Thyroid gland (tissue), 4 donors: ENCODE measurements at places on chromosomes 2 and 18. TPM values are rescaled to one million over a fixed set of nuclear protein-coding genes. Genes with fewer than 3 reads are reported as not detected.

- peaks cover 40% of the 10 kb centered on the region for H3K4me1 ChIP-seq
- peak; percentile 37 for DNase-seq
- H3K27ac ChIP-seq, result peak overlapping the region; percentile 65
- no peaks in the 10 kb centered on the region for H3K36me3 ChIP-seq
- no peak overlapping the region for H3K4me3 ChIP-seq
- H3K27me3 ChIP-seq, result no peaks in the 10 kb centered on the region
These were observed 40.7 kb upstream of the GALR1 start for GRCh38 chr18:77208964-77209363.

DNA sequence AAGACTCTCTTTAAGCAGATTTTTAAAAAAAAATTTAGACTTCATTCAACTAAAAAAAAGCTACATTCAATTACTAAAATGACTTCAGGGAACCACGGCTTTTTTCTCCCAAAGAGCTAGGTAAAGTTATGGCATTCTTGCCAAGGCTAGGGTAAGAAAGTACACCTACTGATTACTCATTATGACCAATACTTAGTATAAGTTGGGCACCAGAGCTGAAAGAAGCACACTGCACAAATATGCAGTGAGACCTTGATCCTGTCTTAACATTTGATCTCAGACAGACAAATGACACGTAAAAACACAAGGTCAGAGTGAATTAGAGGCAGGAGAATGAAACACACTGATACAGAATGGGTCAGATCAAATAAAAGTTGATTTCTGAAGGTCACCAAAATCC is 88.7 kb downstream of the THADA start:
- peaks cover 3% of the 10 kb centered on the region for H3K36me3 ChIP-seq
- no peak for DNase-seq
- no peaks in the 10 kb centered on the region for H3K4me1 ChIP-seq
- H3K4me3 ChIP-seq, result no peak overlapping the region
- no peak overlapping the region for H3K27ac ChIP-seq

Gene MBD1
- 62.6 TPM for total RNA-seq

Gene IL36G
- total RNA-seq, result not detected

GRCh38 chr18:32401621-32402020 is 69.1 kb downstream of the GAREM1 start:
- no peaks in the 10 kb centered on the region for H3K27me3 ChIP-seq
- no peak for DNase-seq
- H3K36me3 ChIP-seq, result no peaks in the 10 kb centered on the region
- H3K27ac ChIP-seq, result no peak overlapping the region
- H3K4me3 ChIP-seq, result no peak overlapping the region

- no peaks in the 10 kb centered on the region for H3K27me3 ChIP-seq
- H3K27ac ChIP-seq, result no peak overlapping the region
- no peaks in the 10 kb centered on the region for H3K36me3 ChIP-seq
- DNase-seq, result no peak
- no peaks in the 10 kb centered on the region for H3K4me1 ChIP-seq
These were observed 49.8 kb upstream of the IL1RL1 start for GRCh38 chr2:102261467-102262135.

DNA sequence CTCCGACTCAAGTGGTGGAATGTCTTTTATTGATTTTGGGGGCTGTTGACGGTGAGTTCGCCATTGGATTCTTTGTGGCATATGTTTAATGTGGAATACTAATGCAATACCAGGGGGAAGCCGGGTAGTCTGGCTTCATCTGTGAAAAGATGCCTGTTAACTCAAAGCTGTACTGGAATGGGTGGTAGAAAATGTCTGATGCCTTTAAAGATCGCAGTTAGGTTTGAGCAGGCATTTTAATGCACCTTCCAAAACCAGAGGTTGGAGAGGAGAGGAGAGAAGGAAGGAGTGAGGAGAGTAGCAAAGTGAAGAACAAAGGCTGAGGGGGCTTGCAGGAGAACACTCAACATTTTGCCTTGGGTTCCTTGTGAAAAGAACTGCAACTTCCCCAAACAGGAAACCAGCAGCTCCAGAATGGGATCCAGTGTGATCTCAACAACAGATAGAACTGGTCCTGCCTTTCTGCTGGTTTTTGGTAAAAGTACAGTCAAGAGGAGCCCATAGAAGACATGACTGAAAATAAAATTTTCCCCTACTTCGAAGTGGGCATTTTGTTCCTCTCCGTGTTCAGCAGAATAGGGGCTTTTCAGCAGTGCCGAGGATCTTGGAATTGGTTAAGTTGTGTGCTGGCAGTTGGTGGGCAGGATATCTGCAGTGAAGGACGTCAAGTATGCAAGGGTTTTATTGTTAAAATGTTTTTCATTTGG is 1.5 kb downstream of the ZNF532 start:
- DNase-seq, result no peak
- peaks cover 10% of the 10 kb centered on the region for H3K36me3 ChIP-seq
- no peaks in the 10 kb centered on the region for H3K27me3 ChIP-seq
- peak overlapping the region; percentile 97 for H3K27ac ChIP-seq
- H3K4me3 ChIP-seq, result no peak overlapping the region

Gene OTX1
- total RNA-seq, result not detected

- DNase-seq, result no peak
- H3K4me3 ChIP-seq, result no peak overlapping the region
- H3K36me3 ChIP-seq, result peaks cover 4% of the 10 kb centered on the region
- no peaks in the 10 kb centered on the region for H3K27me3 ChIP-seq
These were observed 64.0 kb downstream of the NDUFA10 start for GRCh38 chr2:239960929-239961661.

DNA sequence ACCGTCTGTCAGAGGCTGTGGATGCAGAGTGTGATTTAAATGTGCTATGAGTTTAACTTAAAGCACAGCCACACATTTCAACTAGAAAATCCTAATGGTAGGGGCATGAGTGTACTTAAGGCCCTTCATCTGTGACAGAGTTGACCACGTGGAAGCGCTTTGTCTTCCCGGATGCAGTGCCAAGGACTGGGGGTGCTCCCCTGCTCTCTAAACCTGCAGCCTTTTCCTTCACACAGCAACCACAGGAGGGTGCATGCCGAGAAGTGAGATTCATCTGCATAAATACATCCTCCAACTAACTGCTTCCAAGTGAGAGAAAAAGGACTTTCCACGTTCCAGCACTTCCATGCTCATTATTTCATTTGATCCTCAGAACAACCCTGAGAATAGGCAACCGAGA is 149.6 kb downstream of the MYT1L start:
- H3K27ac ChIP-seq, result no peak overlapping the region
- H3K36me3 ChIP-seq, result no peaks in the 10 kb centered on the region
- H3K4me1 ChIP-seq, result peaks cover 7% of the 10 kb centered on the region
- peak; percentile 72 for DNase-seq
- no peak overlapping the region for H3K4me3 ChIP-seq

- no peak overlapping the region for H3K4me3 ChIP-seq
- H3K36me3 ChIP-seq, result no peaks in the 10 kb centered on the region
- no peak overlapping the region for H3K27ac ChIP-seq
- H3K27me3 ChIP-seq, result no peaks in the 10 kb centered on the region
- DNase-seq, result no peak
These were observed 9.0 kb downstream of the REG1A start for GRCh38 chr2:79129260-79129659.

DNA sequence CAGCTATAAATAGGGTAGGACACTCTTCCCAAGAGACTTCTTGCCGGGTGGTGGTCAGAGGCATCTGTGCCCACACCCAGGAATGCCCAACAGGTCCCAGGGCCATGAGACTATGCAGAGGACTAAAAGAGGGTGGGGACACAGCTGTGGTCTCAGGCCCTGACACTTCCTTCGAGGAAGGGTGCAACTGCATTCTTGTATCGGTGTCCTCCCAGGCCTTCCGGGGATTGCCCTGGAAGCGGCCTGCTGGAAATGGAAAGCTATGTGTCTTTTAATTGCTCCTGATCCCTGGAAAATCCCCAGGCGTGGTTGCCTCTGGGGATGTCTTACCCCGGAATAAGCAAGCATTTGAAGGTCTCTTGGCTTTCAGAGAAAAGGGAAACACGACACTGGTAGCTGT is 176.7 kb downstream of the SOX11 start:
- no peaks in the 10 kb centered on the region for H3K36me3 ChIP-seq
- no peaks in the 10 kb centered on the region for H3K4me1 ChIP-seq
- no peak for DNase-seq
- H3K4me3 ChIP-seq, result no peak overlapping the region
- H3K27me3 ChIP-seq, result no peaks in the 10 kb centered on the region

DNA sequence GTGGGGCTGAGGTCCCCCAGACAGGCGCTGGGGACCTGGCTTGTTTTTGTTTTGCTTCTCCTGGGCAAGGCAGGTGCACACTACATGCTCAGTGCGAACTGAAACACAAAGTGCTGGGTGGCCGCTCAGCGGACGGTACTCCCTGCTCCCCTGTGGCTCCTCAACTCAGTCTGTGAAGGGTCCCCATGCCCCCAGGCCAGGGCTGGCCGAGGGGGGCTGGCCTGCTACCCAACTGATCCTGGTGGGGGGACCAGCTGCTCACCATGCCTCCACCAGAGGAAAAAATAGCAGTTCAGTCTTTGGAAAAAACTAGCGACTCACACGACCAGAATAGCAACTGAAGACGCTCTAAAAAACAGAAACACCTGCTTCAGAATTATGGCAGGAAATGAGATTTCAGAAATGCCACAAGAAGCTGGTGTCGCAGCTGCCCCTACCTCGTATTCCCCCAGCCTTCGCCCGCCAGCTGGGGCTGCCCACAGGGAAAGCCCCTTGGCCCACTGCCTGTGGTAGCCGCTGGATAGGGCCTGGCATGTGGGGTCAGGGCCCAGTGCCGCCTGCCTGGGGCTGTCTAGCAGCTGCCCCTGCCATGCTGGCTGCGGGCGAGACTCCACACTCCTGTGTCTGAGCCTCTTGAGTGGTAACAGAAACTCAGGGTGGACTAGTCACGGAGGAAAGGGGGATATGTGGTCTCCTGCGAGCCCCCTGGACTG is 43.7 kb downstream of the MEX3C start:
- H3K4me1 ChIP-seq, result no peaks in the 10 kb centered on the region
- no peak for DNase-seq
- H3K4me3 ChIP-seq, result no peak overlapping the region
- H3K27ac ChIP-seq, result no peak overlapping the region
- no peaks in the 10 kb centered on the region for H3K27me3 ChIP-seq

Gene PRADC1
- total RNA-seq, result 14.3 TPM

- no peak overlapping the region for H3K27ac ChIP-seq
- H3K4me1 ChIP-seq, result peaks cover 48% of the 10 kb centered on the region
- H3K27me3 ChIP-seq, result no peaks in the 10 kb centered on the region
- H3K36me3 ChIP-seq, result no peaks in the 10 kb centered on the region
These were observed 11.3 kb downstream of the TANC1 start for GRCh38 chr2:158979772-158980171.

GRCh38 chr2:41963661-41964525 is 83.9 kb upstream of the PKDCC start:
- H3K27ac ChIP-seq, result peak overlapping the region; percentile 8
- DNase-seq, result peak; percentile 36
- H3K4me1 ChIP-seq, result peaks cover 49% of the 10 kb centered on the region
- H3K27me3 ChIP-seq, result no peaks in the 10 kb centered on the region
- no peaks in the 10 kb centered on the region for H3K36me3 ChIP-seq

Gene TAF4B
- total RNA-seq, result 10.7 TPM

GRCh38 chr18:79945118-79946042 is 6.1 kb downstream of the SLC66A2 start:
- peaks cover 17% of the 10 kb centered on the region for H3K36me3 ChIP-seq
- H3K4me3 ChIP-seq, result no peak overlapping the region
- no peak for DNase-seq
- no peaks in the 10 kb centered on the region for H3K27me3 ChIP-seq
- H3K4me1 ChIP-seq, result peaks cover 66% of the 10 kb centered on the region

DNA sequence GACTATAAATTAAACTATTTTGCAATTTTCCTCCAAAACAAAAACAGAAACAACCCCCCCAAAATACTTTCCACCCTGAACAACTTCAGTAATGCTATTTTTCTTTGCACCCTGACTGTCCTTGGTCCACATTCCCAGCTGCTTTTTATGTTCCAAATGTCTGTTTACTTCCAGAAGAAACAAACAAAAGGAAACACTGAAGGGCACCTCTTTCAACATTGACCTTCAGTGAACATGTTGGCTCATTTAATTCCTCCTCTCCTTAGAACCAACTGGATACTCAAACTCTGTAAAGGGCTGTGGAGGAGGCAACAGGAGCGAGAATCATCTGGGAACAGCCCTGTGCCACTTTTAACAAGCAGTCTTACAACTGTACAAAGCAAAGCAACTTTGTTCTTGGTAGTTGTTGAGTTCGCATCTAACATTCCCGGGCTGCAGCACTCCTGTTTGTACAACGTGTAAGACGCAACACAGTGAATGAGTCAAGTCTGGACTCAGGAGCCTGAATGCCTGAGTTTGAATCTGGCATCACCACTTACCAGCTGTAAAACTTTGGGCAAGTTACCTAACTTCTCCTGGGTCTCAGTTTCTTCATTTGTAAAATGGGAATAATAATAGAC is 111.4 kb upstream of the GATA6 start:
- no peak overlapping the region for H3K4me3 ChIP-seq
- no peaks in the 10 kb centered on the region for H3K36me3 ChIP-seq

Gene C18orf54
- 1.5 TPM for total RNA-seq

- no peak overlapping the region for H3K4me3 ChIP-seq
- H3K36me3 ChIP-seq, result no peaks in the 10 kb centered on the region
- no peaks in the 10 kb centered on the region for H3K4me1 ChIP-seq
- H3K27me3 ChIP-seq, result no peaks in the 10 kb centered on the region
- no peak overlapping the region for H3K27ac ChIP-seq
These were observed 36.6 kb downstream of the UPP2 start for GRCh38 chr2:158138255-158138654.

GRCh38 chr2:73255907-73256617 is 22.0 kb downstream of the CCT7 start:
- no peak overlapping the region for H3K27ac ChIP-seq
- H3K4me3 ChIP-seq, result no peak overlapping the region
- H3K36me3 ChIP-seq, result peaks cover 31% of the 10 kb centered on the region

Gene AP1S3
- total RNA-seq, result 92.6 TPM

GRCh38 chr18:51251625-51252024 is 54.1 kb upstream of the MEX3C start:
- no peaks in the 10 kb centered on the region for H3K27me3 ChIP-seq
- H3K36me3 ChIP-seq, result no peaks in the 10 kb centered on the region
- H3K4me3 ChIP-seq, result no peak overlapping the region
- no peaks in the 10 kb centered on the region for H3K4me1 ChIP-seq
- H3K27ac ChIP-seq, result no peak overlapping the region
- no peak for DNase-seq

DNA sequence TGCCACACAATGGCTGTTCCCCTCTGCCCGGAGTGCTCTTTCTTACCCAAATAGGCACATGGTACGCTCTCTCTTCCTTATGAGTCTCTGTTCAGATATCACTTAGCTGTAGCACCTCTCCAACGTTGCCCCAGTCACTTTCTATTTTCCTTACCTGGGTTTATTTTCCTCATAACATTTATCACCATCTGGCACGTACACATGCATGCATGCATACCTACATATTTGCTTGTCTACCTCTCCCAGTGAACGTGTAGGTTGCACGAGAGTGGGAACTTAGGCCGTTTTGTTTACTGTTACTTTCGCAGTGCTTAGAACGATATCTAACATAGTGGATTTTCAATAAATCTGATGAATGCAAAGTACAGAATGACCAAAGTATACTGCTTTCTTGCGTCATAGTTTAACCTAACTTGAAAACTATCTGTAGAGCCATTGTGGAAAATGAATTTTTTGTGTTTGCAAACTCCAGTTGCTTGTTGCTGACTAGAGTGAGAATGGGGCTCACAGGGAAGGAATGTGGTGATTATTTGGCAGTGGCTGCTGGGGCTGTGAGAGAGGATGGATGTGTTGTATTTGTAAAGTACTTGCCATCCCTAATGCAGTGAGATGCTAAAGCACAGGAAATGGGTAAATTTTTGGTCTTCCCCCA is 47.1 kb downstream of the ACSL3 start:
- no peaks in the 10 kb centered on the region for H3K36me3 ChIP-seq
- DNase-seq, result no peak
- no peaks in the 10 kb centered on the region for H3K27me3 ChIP-seq
- peaks cover 39% of the 10 kb centered on the region for H3K4me1 ChIP-seq

Gene KIF1A
- 1.2 TPM for total RNA-seq
